ENCODE measurements at places on chromosomes 16 and 17.

GRCh38 chr16:49010396-49010795 lies 271.2 kb downstream of the CBLN1 start:
- DNase-seq, result no peak

DNA sequence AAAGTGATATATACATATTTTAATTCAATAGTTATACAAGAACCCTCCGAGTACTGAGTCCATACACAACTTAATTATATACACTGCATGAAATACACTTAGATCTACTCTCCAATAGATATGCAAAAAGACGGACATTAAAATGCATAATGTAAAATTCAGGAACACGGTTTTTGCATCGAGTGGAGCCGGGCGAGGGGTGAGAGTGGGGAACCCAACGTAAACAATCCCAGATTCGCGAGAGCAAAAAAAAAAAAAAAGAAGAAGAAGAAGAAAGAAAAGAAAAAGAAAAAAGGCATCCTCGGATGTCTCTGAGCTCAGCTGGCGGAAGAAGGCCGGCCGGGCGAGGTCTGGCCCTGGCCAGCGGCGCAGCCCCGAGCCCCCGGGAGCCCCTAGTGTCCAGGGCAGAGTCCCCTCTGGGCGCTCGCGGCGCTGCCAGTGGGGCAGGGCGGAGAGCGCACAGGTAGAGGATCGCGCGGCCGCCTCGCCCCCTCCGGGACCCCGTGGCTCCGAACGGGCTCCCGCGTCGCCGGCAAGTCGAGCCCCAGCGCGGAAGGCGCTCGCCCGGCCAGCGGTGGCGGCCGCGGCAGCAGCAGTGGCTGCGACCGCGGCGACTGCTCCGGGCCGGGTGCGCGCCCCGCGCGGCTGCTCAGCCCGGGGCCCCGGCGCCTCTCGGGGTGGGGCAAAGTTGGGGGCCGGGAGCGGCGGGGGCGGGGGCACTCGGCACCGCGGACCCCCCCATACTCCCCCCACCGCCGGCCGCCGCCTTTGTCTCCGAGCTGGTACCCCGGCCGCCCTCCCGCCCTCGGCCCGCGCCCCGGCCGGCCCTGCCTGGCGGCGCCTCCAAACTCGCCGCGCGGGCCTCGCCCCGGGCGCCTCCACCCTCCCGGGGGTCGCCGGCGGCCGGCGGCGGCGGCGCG lies 9.6 kb upstream of the ZFHX3 start:
- DNase-seq, result peak; percentile 71

DNA sequence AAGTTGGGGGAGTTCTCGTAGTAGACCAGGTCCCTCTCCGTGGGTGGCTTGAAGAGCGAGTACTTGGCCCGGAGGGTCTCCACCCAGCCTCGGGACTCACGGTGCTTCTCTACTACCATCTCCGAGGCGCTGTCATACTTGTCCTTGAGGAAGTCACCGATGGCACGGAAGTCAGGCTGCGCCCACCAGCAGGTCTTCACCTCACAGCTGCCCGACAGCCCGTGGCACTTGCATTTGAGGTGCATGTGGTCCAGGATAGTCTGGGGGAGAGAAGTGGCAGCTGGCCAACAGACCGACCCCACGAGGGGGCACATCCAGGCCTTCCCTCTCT lies 50.0 kb downstream of the WNT3 start:
- no peak for DNase-seq

GRCh38 chr16:8682551-8683259 lies 8.3 kb downstream of the ABAT start:
- DNase-seq, result no peak

GRCh38 chr16:68377667-68378393 lies 67.0 kb downstream of the PRMT7 start:
- DNase-seq, result no peak

GRCh38 chr16:86127366-86127765 lies 228.4 kb downstream of the IRF8 start:
- no peak for DNase-seq

GRCh38 chr16:50853329-50853728 lies 111.4 kb downstream of the CYLD start:
- peak; percentile 12 for DNase-seq

DNA sequence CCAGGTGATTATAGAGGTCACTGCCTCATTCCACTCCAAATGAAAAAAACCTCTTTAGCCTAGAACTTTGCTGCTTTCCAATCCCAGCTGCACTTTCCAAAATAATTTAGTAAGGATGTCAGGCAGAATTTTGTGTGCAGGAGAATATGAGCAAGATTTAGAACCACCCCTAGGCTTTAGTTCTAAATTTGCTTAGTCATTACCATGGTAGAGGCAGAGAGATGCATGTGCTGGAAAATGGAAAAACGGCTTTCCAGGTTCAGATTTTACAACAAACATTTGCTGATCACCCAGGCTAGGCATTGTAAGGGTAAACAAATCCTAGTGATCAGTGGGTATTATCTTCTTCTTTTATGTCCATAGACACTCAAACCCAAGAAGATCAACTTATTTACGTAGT lies 6.3 kb downstream of the KRT26 start:
- DNase-seq, result no peak

DNA sequence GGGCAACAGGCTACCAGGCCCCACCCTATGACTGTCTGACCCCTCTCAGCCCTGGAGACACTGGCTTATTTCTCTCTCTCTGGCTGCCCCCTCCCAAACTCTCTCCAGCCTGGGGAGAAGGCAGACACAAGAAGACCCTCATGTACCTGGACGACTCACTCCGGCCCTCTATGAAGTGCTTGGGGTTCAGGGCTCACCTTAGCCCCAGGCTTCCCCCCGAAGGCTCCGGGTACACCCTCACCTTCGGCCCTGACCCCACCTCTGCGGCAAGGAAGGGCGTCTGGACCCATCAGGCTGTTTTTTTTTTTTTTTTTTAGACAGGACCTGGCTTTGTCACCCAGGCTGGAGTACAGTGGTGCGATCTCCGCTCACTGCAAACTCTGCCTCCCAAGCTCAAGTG lies 906 bp upstream of the CARMIL2 start:
- DNase-seq, result no peak

GRCh38 chr16:50315346-50315997 lies 49.1 kb downstream of the ADCY7 start:
- peak; percentile 93 for DNase-seq
